Stimulated activated CD4-positive, alpha-beta T cell treated with anti-CD3 and anti-CD28 coated beads, Interleukin-12 subunit alpha, Interleukin-12 subunit beta, amount 100 ng/mL, for 24 hours (primary cell): ENCODE measurements at places on chromosomes 1 and 21.

DNA sequence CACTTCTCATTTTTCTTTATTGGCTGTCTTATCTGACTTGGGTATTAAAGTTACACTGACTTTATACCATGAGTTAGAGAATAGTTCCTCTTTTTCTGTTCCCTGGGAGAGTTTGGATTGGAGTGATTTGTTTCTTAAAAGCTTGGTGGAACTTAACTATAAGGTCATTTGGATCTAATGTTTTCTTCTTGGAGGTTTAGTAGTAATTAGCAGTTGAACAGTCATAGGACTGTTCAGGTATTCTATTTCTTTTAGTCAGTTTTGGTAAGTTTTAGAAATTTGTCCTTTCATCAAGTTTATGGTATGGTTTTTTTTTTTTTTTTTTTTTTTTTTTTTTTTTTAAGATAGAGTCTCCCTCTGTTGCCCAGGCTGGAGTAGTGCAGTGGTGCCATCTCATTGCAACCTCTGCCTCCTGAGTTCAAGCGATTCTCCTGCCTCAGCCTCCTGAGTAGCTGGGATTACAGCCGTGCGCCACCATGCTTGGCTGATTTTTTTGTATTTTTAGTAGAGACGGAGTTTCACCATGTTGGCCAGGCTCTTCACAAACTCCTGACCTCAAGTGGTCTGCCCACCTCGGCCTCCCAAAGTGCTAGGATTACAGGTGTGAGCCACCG is 6.3 kb downstream of the TTC3 start:
- DNase-seq = no peak

GRCh38 chr1:159953536-159954515 is at the start of gene SLAMF9:
Gene SLAMF9, minus strand, starts transcription at chr1:159954237. Its CDS starts 100 bp downstream, at chr1:159954137.
- DNase-seq = no peak

DNA sequence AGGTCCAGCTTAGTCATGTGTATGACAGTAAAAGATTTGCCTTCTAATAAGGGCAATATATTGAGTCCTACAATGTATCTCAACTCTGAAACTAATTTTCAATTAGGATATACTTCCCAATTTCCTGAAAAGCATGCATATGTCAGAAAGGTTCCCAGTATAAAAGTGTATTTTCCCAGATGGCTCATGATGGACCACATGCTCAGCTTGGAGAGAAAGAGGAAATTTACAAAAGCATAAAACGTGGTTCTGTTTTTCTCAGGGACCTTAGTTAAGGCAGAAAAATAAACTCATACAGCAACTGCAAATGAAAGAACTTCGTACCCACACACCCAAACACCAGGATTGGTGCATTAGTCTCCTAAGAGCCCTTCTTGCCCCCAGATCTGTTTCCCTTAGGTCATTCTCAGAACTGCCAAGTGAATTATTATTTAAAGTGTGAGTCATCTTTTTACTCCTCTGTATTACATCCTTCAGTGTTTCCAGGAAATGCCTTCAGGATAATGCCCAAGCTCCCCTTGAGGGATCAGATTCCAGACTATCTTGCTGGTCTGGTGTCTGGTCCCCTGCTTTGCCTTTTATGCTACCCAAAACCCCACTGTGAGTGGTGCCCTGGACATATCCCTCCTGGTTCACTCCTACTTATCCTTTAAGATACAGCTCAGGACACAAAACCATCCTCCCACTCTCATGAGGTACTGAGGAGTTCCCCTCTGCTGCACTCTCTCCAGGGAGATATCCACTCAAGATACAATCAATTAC is 57.4 kb downstream of the SSX2IP start:
- no peak for DNase-seq

GRCh38 chr21:39825250-39825649 is 42.0 kb upstream of the PCP4 start:
- DNase-seq = no peak

DNA sequence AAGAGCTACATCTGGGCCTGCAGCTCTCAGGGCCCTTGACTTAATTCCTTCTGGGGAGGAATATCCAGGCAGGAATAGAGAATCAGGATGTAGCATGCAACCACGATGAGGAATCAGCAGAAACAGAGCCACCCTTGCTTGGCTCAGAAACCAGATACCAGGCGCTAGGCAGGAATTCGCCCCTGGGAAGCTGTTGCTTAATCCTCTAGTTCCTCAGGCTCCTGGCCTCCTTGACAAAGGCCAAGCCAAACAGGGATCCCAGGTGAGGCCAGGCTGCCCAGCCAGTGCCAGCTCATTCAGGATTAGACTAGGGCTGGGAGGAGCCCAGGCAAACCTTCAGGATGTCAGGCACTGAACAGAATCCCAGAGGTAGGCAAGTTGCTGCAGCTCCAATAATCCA is 48.2 kb upstream of the IRF2BP2 start:
- no peak for DNase-seq

DNA sequence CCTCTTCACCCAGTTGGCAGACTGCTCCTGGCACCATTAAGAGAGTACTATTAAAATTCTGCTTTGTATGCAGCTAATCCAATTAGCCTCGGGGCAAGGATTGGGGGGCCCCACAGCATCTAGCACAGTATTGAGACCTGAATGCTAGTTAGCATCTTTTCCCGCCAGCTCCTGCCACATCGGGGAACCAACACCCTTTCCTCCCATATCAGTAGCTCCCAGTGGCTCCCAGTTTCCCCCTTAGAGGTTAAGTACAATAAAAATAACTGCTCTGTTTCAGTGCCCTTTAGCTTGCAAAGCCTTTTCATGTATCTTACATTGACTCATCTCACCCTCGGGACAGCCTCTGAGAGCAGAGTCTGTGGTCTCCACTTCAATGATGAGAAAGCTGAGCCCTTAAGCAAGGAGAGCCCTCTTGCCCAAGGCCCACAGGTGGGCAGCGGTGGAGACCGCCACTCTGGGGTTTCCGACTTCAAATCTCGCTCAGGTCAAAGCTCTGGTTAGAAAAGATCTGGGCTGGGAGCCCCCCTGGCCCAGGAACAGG is 4.2 kb upstream of the PMVK start:
- no peak for DNase-seq

DNA sequence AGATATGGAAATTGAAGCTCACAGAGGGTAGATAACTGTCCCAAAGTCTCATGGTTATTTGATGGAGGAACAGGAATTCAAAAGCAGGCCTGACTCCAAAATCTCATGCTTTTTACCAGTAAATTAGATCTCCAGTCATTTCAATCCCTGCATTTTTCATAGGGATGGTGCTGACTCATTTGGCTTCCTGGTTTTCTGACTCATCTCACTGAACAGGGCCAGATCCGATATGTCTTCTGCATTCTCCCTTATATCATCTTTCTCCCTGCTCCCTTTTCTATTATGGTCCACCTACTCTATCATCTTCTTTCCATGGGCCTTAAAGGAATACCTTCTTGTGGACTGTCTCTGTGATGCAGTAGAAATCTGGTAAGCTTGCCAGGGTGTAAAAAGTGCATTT is 187.2 kb downstream of the FGGY start:
- no peak for DNase-seq

DNA sequence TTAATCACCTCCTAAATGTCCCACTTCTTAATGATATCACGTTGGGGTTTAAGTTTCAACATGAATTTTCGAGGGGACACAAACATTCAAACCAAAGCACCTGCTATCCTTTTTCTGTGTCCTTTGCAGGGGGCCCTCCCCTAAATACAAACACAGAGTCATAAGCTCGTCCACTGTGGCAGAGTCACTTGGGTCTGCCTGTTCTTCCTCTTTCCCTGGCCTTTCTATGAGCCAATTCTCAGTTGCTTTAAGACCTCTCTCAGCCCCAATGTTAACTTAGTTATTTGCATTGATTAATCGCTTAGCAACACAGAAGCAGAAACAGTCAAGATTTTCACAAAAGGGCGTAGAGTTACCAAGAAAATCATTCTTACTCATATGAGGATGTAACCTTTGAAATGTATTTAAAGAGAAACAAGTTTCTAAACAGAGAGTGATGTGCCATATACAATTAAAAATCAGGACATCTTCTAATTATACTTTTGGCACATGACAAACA is 14.9 kb downstream of the APCS start:
- DNase-seq = no peak

- DNase-seq = no peak
Observed at GRCh38 chr1:64172458-64172983, 30.9 kb upstream of the UBE2U start.

DNA sequence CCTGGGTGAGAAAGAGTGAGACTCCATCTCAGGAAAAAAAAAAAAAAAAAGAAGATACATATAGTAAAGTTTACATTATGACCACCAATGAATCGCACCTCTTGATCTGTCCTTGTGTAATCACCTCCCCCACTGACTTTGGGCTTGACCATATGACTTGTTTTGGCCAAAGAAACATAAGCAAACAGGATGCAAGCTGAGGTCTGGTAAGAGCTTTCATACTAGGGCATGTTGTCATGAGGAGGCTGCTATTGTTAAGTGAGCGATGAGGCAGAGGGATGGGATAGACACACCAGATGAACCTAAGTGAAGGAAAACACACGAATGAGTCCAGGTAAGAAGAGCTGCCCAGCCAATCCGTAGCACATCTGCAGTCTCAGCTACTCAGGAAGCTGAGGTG is 10.7 kb downstream of the ENAH start:
- no peak for DNase-seq

DNA sequence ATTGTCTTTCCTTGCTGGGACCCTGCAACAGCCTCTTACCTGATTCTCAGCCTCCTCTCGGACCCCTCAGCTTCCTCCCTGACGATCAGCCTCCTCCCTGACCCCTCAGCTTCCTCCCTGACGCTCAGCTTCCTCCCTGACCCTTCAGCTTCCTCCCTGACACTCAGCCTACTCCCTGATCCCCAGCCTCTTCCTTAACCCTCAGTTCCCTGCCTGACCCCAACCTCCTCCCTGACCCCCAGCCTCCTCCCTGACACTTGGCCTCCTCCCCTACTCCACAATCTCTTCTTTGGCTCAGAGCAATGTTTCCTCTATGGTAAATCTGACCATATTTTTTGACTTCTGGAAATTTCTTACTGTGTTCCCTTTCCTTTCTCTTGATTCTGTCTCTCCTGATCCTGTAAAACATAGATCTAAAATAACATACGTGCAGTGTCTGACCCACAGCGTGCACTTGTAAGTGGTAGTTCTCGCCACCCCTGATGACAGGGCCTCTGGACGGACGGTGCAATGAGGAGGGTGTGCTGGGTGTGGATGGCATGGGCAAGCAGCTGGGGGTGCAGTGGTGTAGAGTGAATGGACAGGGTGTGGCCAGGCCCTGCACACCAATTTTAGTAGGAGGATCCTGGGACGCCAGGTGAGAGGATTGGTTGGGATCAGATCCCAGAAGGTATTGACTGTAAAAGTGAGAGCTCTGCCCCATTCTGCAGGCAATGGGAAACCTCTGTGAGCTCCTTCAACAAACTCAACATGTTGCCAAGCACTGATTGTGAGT is 264.1 kb downstream of the FOXD2 start:
- no peak for DNase-seq

GRCh38 chr1:119697598-119697997 is 14.1 kb upstream of the PHGDH start:
- no peak for DNase-seq
